SK-MEL-5 (cell line): ENCODE measurements at places on chromosomes 2 and 18.
A peak's percentile ranks its signal among the peaks of the same experiment; 100 is the strongest.

GRCh38 chr2:127072970-127073369, 34.0 kb downstream of the BIN1 start:
- no peak for DNase-seq

GRCh38 chr2:226011716-226012450, 612.4 kb downstream of the NYAP2 start:
- no peak for DNase-seq

- peak; percentile 99 for DNase-seq
Observed at GRCh38 chr2:254241-254640, 9.6 kb downstream of the SH3YL1 start.

GRCh38 chr2:47301277-47301618, 101.7 kb upstream of the MSH2 start:
- DNase-seq: no peak

GRCh38 chr2:51559026-51559425, 527.1 kb upstream of the NRXN1 start:
- DNase-seq: no peak

GRCh38 chr2:230537531-230537976, 121.6 kb downstream of the SP100 start:
- no peak for DNase-seq

DNA sequence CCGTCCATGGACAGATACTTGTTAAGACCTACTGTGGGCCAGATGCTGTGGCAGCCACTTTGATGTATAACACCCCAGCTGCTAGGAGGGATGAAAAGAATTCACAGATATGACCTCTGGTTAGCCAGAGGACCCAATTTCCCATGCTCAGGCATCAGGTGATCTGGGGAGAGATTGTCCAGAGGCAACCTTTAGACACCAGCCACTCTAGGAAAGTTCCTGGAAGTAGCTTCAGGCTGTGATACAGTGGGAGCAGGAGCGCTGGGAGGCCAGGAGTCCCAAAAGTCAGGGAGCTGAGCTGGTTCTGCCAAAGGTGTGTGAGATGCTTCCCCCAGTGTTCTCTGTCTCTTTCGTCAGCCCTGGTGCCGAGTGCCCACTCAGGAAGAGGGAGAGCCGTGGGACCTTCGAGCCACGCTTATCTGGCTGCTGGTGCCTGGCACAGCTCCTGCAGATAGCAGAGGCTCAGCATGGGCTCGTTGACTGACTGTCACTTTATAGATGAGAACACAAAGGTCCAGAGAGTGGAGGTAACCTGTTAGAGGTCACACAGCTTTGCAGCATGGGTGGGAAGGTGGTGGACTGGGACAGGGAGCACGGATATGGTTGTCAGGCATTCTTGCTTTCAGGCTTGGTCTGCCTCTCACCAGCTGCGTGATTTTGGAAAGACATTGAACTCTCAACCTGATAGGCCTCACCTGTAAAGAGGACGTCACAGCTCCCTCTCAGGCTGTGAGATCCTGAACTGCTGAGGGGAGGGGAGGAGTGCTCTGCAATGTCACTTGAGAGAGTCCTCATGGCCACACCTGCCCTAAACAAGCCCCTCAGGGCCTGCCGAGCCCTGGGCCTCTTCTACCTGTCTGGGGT, 7.8 kb upstream of the RALB start:
- DNase-seq: no peak

- DNase-seq: peak; percentile 46
Observed at GRCh38 chr2:54456612-54457322, 640 bp downstream of the SPTBN1 start.

- no peak for DNase-seq
Observed at GRCh38 chr2:7976206-7976605, 705.6 kb upstream of the ID2 start.

DNA sequence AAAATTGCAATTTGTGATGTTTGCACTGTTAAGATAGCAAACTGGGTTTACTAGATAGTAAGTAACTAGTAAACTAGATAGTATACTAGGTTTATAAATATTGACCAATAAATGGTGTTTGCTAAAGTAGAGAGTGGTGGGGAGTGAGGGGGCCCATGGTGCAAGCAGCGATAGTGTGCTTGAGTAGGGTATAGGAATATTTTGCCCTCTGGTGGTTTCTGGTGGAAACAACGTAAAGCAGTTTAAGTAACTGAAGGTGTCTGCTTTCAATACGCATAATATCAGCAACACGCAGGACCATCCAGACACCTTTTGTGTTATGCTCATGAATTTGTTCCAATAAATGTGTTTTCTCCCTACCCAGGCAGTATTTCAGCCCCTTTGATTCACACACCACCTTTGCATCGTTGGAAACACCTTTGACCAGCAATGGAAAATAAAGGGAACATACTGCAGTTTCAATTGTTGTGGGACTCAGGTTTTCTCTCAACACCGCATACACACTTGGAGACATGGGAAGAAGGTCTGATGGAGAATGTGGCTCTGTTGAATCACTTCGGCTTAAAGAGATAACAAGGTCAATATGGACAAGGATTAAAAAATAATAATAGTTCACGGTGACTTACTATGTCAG, 16.7 kb upstream of the STAT1 start:
- DNase-seq: peak; percentile 68

DNA sequence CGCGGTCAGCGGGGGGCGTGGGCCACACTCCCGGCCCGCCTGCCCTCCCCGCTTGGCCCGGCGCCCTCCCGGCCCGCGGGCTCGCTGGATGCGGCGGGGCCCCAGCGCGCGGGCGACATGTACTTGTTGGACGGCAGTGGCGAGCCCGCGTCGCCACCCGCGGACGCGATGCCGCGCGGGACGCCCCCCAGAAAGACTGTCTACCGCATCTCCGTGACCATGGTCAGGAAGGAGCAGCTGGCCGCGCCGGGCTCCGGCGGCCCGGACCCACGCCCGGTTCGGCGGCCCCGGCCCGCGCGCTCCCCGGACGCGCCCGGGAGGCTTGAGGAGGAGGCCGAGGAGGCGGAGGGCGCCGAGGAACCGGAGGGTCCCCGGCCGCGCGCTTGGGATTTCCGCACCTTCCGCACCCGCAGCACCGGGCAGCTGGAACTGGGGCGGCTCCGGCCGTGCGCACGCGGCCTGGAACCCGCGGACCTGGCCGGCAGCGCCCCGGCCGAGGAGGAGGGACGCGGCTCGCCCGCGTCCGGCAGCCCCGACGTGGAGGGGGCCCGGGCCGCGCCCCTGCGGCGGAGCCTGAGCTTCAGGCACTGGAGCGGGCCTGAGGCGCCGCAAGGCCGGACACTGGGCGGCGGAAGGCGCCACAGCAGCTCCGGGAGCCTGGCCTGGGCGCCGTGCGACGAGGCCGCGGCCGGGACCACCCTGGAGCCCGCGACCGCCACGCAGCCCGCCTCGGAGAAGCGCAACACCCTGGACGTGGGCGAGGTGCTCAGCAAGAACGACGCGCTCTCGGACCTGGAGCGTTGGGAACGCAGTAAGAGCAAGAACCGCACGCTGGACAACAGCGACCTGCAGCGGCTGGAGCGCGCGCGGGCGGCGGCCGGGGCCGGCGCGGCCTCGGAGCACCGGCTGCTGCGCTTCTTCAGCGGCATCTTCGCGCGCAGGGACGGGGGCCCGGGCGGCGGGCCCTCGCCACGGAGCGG, 176.4 kb downstream of the AGAP1 start:
- no peak for DNase-seq

DNA sequence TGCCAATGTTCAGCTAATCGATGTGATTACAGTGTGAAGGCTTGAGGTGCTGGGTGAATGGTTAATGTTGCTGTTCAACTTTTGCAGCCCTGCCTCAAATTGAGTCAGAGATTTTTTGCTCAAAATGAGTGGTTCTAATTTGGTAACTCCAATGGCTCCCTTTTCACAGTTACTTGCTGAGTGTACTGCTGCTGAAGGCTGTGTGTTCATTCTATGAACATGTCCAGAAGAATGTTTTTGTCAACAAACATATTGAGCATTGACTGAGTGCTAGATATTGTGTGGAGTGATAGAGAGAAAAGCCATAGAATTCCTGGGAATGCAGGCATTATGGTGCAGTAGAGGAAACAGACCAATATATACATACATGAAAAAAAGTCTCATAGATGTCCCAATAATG, 39.0 kb upstream of the TCF4 start:
- DNase-seq: no peak

GRCh38 chr2:209422191-209422754, 1.6 kb upstream of the MAP2 start:
- DNase-seq: no peak

- no peak for DNase-seq
Observed at GRCh38 chr2:131045286-131046027, 47.8 kb downstream of the FAM168B start.

DNA sequence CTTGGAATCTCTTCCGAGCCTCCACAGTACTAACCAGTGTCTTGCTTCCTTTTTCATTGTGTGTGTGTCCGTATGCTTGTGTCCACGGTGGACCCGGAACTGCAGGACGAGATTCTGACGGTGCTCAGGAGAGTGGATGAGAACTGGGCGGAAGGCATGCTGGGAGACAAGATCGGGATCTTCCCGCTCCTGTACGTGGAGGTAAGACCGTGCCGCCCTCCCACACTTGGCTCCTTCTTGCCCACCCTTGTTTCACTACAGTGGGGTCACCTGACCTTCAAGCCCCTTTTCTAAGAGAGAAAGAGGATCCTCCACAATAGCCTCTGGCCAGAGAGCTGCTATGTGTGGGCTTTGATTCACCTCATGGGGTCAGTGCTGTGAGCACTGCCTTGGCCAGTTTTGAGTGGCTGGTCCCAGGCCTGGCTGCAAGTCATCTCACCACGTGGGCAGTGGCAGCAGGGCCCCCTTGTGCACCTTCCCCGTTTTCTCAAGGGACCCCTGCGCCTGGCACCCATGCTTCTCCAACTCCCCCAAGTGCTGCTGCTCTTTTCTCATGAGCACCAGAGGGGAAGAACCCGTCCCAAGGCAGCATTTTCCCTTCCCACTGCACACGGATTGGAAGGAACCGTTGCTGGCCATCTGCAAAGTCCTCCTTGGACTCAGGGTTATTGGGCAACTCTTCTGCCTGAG, 242.1 kb downstream of the SEPTIN10 start:
- no peak for DNase-seq
